Hypothalamus (tissue), 51 donors: ENCODE measurements at places on chromosomes 2 and 18.

DNA sequence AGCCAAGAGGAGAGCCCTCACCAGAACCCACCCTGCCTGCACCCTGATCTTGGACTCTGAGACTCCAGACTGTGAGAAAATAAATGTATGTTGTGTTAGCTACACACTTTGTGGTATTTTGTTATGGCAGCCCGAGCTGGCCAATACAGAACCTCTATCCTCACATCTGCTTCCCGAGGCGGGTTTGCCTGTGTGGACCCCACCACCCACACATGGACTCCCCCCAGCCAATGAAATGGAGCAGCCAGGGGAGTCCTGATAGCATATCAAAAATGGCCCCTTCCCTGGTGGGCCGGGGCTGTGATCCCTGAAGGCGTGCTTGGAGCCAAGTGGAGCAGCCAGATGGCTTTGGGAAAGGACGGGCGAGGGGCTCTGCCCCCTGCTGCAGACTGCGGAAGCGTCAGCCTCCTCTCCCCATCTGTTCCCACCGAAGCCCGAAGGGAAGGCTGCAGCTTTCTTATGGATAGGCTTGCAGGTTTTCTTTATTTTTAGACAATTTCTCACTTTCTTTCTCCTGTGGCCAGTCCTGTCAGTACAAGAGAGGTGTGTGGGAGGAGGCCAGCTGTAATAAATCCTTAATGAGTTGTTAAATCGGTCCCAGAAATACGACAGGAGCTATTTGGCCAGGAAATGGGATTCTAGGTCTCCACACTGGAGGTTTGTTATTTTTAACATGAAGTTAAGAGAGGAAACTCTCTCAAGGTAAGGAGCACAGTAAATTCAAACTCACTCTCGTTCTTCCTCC is 34.4 kb downstream of the TEX51 start:
- DNase-seq, result no peak

DNA sequence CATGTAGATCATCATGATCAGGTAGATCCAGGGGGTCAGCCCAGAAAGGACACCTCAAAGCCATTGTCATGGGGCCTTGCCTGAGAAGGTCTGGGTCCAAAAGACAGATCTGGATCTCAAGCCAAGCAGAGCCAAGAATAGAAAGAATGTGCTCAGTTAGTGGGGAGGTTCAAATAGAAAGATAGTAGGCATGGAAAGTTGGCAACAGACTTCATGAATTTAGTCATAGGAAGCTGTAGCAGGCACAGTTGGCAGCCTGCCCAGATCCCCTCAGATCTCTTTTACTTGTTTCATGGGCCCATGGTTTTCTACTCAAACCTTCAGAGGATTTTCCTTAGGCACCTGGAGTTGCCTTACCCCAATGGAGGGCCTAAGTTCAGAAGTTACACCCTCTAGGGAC is 767.0 kb downstream of the SLC4A3 start:
- no peak for DNase-seq

DNA sequence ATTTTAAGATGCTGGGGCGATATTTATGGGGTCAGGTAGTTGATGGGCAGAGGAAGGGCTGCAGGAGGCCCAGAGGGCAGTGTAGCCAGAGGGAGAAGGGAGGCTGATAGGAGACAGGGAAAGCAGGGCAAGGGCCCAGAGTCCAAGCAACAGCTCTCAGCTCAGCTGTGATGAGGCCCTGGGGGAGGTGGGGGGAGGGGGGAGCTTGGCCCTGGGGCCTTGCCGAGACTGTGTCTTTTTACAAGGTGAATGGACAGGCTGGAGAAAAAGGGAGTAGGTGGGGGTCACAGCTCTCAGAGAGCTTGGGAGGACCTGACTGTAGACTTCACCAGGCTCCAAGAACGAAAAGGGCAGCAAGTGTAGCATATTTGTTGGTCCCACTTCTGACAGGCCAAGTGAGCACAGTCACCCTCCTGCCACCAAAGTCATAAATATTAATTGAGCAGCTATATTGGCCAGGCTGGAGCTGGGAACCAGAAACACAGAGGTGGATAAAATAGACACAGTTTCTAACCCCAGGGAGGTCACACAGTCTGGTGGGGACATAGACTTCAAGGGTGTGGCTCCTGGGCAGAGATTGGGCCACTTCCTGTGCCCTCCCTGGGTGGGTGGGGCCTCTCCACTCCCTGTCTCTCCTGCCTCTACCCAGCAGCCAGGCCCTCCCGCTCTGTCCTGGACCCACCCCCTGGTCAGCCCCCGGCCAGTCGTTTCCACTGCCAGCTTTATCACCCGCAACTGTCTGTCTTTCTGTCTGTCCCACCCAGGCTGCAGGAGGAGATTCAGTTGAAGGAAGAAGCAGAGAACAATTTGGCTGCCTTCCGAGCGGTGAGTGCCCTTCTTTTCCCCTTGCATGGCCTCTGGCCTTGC is 1.4 kb downstream of the DES start:
- no peak for DNase-seq

DNA sequence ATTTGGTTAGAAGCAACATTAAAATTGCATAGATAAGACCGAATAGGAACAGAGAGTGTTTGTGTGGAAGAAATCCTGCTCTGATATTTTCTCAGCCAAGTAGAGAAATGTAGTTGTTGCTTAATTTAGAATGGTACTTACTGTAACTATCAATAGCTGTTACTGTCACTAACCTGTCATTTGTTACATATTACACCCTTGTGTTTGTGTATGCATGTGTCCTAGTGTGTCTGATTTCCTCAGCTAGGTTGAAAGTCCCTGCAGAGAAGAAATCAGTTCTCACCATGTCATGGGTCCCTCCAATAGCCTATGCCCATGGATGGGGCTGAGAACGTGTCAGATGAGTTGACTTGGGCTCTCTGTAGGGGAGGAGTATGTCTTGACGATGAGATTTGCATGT is 94.4 kb downstream of the SPTBN1 start:
- DNase-seq, result no peak

DNA sequence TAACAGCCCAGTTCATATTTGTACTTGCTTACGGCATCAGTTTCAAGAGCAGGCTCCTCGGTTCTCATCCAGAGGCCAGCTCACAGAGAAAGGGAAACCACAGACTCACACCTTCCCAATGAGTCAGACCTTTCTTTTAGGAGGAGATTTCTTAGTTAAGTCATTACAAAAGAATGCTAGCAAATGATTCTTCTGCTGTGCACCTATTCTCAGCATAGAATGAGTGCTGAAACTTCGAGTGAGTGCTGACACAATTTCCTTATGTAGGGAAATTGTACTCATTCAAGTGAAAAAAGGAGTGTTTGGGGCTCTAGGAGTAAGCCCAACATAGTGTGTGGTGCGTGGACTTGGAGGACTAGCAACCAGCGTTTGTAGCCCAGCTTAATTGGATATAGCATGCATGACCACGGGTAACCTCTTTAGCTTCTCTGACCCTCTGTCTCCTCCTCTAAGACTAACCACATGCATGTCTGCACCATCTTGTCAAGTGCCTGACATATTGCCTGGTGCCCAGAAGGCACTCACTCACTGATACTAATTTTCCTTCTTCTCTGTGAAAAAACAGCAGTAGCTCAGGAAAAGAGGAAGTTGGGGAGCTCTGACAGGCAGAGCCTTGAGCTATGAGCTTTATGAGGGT is 87.0 kb downstream of the ALPK2 start:
- DNase-seq, result no peak

DNA sequence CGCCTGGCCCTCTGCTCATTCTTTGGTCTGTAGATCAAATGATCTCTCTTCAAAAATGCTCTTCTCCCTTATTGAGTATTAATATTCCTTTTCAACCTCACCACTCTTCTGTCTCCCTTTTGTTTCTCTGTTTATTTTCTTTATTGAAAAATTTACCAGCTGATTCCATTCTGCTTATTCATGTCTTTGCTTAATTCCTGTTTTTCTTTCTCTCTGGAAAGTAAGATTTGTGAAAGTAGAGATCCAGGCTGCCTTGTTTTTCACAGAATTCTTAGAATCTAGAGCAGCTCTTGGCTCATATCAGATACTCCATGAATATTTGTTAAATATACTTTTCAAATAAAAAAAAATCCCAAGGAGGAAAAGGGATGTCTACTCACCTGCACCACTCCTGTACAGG is 157.0 kb downstream of the DOCK10 start:
- no peak for DNase-seq
